ENCODE measurements at places on chromosomes 2 and 18. TPM values are rescaled to one million over a fixed set of nuclear protein-coding genes. Genes with fewer than 3 reads are reported as not detected.

- peak overlapping the region; percentile 77 for H3K27ac ChIP-seq
- peak; percentile 86 for DNase-seq
- H3K4me1 ChIP-seq = peaks cover 23% of the 10 kb centered on the region
Observed at GRCh38 chr2:190979906-190980629, 33.9 kb downstream of the STAT1 start.

DNA sequence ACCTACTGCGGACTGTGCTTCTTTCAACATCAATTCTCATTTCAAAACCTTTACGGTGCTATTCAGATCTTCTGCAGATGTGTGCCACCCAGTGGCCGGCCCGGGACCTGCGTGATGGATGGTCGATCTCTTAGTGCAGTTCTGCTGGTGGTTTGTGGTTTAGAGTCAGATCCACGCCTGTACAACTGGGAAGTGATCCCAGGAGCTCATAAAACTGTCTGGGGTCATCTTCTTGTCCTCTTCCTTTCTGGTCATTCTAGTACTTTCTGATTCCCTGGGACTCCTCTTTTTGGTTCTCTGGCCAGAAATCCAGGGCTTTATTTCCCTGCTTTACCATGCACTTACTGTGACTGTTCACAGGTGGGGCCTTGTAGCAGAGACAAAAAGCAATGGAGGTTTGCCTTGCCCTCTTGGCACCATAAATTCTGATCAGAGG, 15.8 kb upstream of the SELENOI start:
- no peaks in the 10 kb centered on the region for H3K36me3 ChIP-seq
- peak; percentile 94 for DNase-seq
- H3K4me3 ChIP-seq = no peak overlapping the region
- no peak overlapping the region for H3K27ac ChIP-seq

GRCh38 chr18:45127405-45127804, 446.7 kb downstream of the SETBP1 start:
- no peaks in the 10 kb centered on the region for H3K4me1 ChIP-seq
- no peak for DNase-seq
- H3K27me3 ChIP-seq = no peaks in the 10 kb centered on the region
- H3K27ac ChIP-seq = no peak overlapping the region

GRCh38 chr2:3073041-3073595, 304.5 kb downstream of the EIPR1 start:
- H3K4me3 ChIP-seq = no peak overlapping the region
- H3K27me3 ChIP-seq = no peaks in the 10 kb centered on the region
- DNase-seq = no peak
- no peaks in the 10 kb centered on the region for H3K4me1 ChIP-seq
- H3K36me3 ChIP-seq = no peaks in the 10 kb centered on the region

GRCh38 chr2:235005603-235006259, 53.9 kb downstream of the SH3BP4 start:
- H3K27me3 ChIP-seq = no peaks in the 10 kb centered on the region
- no peaks in the 10 kb centered on the region for H3K36me3 ChIP-seq
- no peak overlapping the region for H3K27ac ChIP-seq
- peaks cover 16% of the 10 kb centered on the region for H3K4me1 ChIP-seq
- DNase-seq = no peak
- no peak overlapping the region for H3K4me3 ChIP-seq

The SERPINB11 gene
- total RNA-seq = not detected

GRCh38 chr2:128017561-128017960, 10.3 kb downstream of the SAP130 start:
- H3K27ac ChIP-seq = no peak overlapping the region
- H3K4me1 ChIP-seq = no peaks in the 10 kb centered on the region
- H3K27me3 ChIP-seq = no peaks in the 10 kb centered on the region
- no peak for DNase-seq

DNA sequence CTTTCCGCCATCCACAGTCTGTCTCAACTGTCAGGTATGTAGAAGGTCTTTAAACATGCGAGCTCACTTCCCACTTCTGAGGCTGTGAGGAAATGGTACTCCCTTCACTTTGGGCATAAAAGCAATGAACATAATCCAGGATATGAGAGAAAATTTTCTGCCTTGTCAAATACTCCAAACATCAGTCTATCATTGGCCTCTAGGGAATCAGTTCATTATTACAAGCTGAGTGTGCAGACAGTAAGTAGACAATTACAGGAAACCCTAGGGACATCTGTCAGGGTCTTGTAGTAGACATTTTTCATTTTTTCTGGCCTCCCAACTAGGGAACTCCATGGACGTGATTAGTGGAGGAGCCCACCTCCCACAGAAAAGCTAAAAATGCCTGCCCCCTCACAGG, 13.6 kb upstream of the APCDD1 start:
- no peaks in the 10 kb centered on the region for H3K4me1 ChIP-seq
- H3K4me3 ChIP-seq = no peak overlapping the region

The KYNU gene
- total RNA-seq = 34.5 TPM

The CPS1 gene
- total RNA-seq = 3.1 TPM

The FAM110C gene
- total RNA-seq = 4.8 TPM

GRCh38 chr18:28791101-28791500, 614.2 kb upstream of the CDH2 start:
- DNase-seq = no peak
- H3K36me3 ChIP-seq = no peaks in the 10 kb centered on the region
- no peaks in the 10 kb centered on the region for H3K27me3 ChIP-seq

DNA sequence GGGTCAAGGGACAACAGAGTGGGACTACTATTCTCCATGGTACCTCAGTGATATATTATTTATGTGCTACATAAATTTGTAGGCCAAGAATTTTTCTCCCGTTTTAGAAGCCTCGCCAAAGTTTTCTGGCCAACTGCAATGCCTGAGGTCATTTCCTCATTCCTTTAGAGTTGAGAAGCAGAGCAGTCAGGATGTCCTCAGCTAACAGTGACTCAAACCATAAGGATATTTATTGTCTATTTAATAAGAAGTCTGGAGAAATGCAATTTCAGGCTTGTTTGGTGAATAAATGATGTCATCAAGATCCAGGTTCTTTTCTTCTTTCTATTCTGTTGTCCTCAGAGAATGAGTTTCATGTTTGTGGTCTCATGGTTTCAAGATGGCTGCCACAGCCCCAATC, 91.0 kb downstream of the ADCYAP1 start:
- H3K36me3 ChIP-seq = no peaks in the 10 kb centered on the region
- no peak for DNase-seq
- H3K27ac ChIP-seq = no peak overlapping the region
- no peak overlapping the region for H3K4me3 ChIP-seq
- no peaks in the 10 kb centered on the region for H3K27me3 ChIP-seq

DNA sequence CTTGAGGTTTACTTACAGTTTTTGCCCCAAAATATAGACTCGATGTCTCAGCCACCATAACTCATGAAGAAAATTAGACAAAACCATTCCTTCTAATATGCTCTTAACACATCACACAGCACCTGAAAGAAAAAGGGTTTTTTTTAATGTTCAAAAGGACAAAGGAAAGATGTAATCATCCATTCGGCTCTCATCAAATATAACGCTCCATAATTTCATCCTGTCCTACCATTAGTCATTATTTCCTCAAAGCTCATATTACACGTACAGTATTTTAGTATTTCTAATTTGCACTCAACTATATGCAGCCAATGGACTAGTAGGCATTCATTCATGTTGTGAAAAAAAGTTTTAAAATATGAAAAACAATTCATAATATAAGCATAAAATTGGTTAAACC, 24.8 kb downstream of the ESCO1 start:
- H3K4me3 ChIP-seq = no peak overlapping the region
- peaks cover 62% of the 10 kb centered on the region for H3K36me3 ChIP-seq
- H3K4me1 ChIP-seq = no peaks in the 10 kb centered on the region
